ENCODE measurements at places on chromosomes 5 and 9.

DNA sequence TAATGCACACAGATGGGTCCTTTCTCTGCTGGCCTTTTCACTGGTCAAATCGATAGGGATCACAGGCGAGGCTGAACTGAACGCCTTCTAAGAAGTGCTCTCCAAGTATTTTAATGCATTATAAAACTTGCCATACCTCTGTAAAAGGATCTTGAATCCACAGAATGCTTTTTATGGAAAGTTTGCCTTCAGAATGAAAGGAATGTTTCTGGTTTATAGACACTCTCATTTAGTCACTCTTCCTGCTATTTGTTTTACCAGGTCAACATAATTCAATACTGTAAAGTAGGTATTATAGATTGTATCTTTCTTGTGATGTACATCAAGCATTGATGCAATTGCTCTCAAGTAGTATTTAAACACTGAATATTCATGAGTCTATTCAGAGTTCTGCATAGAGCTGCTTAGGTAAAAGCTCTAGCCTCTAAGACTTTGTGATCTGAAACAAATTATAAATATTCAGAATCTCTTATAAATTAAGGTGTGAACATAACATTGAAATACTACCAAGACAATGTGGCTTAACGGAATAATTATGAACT lies 308.4 kb downstream of the ISL1 start:
- DNase-seq, result no peak

DNA sequence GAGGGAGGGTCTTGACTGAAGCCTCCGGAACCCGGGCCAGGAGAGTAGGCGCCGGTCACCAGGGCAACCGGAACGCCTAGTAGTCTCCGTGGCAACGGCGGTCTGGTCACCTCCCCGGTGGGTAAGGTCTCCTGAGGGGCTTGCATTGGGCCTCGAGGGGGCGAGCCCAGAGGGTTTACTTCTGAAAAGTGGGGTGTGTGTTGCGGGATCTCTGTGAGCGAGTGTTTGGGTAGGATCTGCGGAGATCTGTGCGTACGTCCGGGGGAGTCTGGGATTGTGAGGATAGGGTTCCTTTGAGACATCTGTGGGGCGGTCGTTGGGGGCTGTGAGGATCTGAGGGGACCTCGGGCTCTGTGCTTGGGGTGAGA lies at the start of gene FAM221B:
FAM221B (minus strand) TSS at position 17 of the 368 bp plus-strand sequence. CDS start 2,571 bp downstream, outside the sequence.
- no peak for DNase-seq

DNA sequence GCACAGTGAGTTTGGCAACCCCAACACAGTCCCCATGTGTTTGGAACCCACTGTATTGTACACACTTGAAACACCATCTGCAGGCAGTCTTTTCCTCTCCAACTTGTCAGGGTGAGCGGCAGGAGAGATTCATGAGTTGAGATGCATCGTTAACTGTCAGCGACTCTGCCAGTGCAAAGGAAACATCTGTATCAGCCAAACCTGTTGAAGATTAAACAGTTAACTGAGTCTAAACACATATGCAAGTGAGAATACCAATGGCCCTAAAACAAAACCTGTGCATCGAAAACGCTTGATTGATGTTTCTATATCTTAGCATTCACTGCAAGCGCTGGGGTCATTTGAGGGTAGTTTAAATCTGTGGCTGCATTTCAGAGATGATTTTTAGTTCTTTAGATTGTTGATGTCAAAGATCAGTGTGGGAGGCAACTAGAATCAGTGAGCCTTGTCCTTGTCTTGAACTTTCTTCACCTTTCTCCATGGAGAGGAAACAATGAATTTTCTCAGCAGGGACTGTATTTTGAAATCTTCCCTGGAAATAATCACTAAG lies 41.3 kb upstream of the PAM start:
- no peak for DNase-seq

DNA sequence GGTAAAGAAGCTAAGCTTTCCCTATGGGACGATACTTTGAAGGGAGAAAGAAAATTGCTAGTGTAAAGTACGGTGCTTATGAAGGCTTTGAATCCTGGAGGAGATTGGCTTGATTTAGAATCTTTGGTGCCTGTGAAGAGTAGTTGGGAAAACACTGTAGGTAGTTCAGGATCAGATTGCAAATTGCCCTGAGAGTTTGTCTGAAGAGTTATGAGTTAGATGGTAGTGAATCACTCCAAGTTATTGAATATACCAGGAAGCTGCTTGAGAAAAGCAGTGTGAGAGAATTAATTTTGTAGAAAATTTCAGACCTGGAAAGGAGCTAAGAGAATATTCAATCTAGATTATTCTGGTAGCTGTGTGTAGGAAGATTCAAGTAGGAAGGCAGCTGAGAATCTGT lies 11.5 kb downstream of the MAN2A1 start:
- no peak for DNase-seq

- no peak for DNase-seq
Observed at GRCh38 chr9:109052416-109052815, 39.1 kb upstream of the CTNNAL1 start.

- DNase-seq, result no peak
Observed at GRCh38 chr5:2860101-2860500, 108.6 kb upstream of the IRX2 start.

DNA sequence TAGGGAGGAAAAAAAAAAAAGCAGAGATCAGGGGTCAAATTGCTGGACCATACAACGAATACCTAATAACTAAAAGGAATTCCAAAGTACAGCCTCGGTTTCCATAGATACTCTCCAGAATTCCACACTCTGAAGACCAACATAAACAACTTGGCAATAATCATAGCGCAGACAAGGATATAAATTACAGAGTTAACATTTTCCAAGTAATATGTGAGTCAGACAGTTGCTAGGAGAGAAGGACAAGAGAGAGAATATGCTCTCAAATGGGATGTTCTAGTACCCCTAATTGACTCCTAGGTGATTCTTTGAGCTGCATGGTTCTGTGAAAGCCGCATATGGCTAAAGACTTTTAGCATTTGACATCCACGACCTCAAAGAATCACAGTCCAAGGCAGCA lies 165.2 kb downstream of the FRMD3 start:
- no peak for DNase-seq

- no peak for DNase-seq
Observed at GRCh38 chr9:108205276-108205675, 650.5 kb downstream of the ACTL7B start.

Measured in CD4-positive, alpha-beta T cell treated with Interleukin-4 for 4 hours (primary cell).